ENCODE measurements at places on chromosomes 11 and 22.

GRCh38 chr11:101816613-101817012 is 98.2 kb upstream of the CEP126 start:
- DNase-seq = no peak

- DNase-seq = no peak
These were observed 2.2 kb upstream of the TNFRSF13C start for GRCh38 chr22:41928593-41929417.

GRCh38 chr11:25583596-25583995 is 748.3 kb upstream of the ANO3 start:
- DNase-seq = no peak

- DNase-seq = no peak
These were observed 249.7 kb downstream of the AASDHPPT start for GRCh38 chr11:106327134-106327533.

GRCh38 chr22:49772692-49773091 is 55.0 kb downstream of the BRD1 start:
- DNase-seq = no peak

DNA sequence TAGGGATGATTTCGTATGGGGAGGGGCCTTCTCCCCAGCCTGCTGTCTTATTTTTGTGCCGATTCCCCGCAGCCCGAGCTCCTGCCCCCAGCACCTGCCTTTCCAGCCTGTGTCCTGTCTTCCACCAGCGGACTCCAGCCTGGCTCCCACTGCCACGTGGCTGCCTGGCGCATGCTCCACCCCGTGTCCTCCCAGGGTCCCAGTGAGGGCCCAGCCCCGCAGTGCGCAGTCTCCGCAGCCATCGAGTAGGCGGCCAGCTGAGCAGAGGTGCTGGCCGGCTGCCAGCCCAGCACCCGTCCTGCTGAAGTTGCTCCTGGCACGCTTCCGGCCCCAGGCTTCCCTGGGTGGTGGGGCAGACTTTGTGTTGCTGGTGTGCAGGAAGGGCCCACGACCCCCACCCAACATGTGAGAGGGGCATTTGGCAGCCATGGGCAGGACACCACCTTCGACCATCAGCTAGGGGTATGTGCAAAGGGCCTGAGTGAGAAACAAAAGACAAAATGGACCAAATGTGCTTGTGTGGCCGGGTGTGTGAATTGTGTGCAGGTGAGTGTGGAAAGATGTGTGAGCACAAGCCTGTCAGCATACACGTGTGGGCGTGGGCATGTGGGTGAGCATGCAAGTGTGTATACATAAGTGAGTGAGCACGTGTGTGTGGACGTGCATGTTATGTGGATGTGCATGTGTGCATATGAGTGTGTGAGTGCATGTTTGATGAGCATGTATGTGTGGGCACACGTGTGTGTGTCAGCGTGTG is 55.9 kb downstream of the RTN4R start:
- no peak for DNase-seq

DNA sequence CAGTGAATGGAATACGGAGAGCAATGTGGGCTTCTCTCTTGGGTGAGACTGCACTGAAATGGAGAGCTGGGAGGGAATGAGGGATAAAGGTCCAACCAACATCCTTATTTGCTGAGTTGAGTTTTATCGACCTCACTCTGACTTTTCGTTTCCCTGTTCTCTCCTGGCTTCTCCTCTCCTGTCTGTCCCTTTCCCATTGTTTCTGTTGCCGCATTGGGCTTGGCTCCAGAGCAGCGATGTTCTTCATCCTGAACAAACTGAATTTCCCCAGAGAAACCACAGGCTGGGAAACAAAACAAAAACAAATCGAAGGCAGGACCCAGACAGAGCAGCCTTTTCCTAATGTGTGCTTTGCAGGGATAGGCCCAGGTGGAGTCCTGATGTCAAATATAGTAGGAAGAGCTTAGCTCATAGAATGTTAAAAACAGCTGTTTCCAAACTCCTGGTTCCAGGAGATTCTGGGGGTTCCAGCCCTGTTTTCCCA is 30.0 kb downstream of the MOV10L1 start:
- DNase-seq = no peak

- DNase-seq = peak; percentile 57
These were observed at the start of gene PKNOX2 for GRCh38 chr11:125164422-125165110. PKNOX2 (plus strand) TSS chr11:125164751; CDS start chr11:125351306, 186,555 bp downstream.

GRCh38 chr22:46515208-46516111 is 22.0 kb downstream of the CELSR1 start:
- DNase-seq = no peak

DNA sequence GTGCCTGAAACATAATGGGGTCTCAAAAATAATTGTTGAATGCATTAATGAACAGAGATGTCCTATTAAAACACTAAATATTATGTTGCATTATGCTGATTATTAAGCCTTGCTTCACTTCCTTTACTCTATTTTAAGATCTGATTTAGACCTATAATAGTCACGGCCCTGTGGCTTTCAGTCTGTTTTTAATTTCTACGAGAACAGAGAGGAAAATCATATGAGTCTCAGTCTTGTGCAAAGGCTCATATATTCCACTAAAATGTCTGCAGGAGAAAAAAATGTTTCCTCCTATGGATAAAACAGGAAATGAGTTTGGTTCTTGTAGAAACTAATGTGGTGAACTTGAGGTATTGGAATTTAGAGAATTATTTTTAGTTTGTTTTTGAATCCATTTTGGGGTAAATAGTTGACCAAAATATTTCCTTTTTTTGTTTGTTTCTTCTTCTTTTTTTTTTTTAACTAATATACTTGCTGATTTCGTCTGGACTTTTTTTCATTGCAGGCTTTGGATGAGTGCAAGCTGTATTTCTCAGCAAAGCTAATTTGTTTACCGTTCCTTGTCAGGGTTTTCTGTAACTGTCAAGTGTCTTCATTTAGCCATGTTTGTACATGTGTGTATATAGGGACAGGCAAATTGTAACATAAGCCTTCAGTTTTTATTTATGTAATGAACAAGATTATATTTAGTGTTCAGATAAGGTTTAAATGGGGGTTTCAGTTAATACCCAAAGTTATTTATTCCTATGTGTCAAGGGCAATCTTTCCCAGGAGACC is 139.1 kb upstream of the DDI1 start:
- no peak for DNase-seq

DNA sequence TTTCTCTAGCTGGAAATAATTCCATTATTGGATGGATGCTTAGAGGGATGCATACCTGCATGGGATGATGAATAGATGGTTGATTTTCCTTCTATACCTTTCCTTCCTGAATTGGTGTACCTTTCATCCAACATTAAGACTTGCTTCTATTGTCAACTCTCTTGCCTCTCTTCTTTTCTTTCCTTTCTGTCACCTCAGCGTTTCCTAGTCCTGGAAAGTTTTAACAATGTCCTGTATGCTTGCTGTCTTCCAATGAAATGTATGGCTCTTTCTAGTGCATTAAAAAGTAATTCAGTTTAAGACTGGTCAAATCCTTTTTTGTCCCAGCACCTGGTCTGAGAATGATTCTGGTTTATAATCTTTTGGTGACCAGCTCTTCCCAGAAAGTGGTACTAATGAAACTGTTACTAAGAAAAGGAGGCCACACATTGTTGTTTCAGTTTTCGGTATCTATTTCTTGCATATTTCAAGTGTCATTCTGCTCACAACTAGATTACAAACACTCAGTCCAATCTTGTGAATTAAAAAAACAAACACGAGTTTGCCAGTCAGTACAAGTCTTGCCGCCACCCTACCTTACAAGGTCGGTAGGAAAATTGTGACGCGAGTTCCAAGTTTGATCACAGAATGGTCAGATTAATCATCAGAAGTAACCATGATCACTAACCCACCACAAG is 8.0 kb downstream of the POU2AF1 start:
- DNase-seq = peak; percentile 60

GRCh38 chr22:27283714-27284113 is 517.8 kb downstream of the MN1 start:
- DNase-seq = no peak

DNA sequence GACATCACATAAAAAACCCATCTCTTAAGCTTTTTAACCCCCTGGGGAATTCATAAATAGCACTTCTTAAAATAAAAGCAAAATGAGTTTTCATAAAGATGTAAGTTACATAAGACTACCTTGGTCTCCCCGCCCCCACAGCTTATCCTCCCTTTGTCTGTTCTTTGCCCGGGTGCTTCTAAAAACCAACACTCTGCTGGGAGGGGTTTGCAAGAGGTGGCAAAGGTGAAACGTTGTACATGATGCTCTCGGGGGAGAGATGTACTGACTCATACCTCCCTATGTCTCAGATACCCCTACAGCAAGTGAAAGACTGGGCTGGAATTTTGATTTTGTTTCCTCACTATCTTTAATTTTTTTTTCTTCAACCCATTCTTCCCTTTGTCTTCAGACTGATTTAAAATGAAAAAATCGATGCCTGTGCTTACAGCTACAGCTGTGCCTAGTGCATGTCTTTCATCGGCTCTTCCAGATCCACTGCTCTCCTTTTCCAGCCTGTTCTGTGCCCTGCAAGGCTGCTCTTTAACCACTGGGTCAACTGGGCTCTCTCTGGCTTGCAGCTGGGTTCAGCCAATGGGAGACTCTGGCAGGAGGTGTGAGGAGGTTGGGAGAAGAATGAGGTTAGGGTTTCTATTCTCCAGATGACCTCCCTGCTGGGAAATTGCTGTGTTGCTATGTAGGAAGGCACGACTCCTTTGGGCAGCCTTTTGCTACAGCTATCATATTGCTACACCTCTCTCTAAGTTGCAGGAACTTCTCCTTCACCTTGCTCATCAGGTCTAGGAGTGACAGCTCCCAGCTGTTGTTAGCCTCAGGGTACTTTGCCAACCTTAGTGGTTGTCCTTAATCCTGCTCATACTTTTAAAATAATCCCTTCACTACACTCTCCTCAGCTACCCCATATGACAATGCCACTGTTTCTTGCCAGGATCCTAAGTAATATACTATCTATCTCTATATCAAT is 266.5 kb downstream of the TENM4 start:
- no peak for DNase-seq

DNA sequence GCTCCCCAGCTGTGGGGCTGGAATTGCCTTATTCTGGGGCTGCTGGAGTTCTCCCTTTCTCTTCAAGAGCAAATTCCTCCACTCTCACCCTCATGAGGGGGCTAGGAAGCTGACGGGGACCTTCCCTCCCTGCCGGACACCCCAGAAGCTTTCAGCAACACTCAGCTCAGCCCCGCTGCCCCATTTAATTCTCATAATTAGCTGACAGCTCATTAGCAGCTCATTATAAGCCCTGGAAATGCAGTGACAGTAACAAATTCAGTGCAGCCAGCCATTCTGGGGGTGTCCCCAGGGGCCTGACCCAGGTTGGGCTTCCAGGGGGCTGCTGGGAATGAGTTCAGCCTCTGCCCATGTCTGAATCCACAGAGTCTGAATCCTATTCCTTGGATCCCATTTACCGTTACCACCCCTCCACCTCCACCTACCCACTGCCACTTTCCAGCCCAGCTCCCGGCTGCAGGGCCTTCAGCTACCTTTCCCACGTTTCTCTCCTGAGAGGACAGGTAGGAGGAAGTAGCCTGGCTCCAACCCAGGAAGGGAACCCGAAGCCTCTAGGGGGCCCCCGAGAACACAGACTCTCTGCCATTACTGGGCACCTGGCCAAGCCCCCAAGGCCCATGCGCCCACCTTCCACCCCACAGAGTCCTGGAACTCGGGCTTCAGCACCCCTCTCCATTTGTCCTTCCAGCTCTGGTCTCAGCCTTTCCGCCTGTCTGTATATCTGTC is 101.7 kb upstream of the LMO1 start:
- no peak for DNase-seq

- DNase-seq = no peak
These were observed at the start of gene MRGPRX4 for GRCh38 chr11:18172666-18173065. MRGPRX4 (plus strand) TSS chr11:18172837; CDS start chr11:18173257, 420 bp downstream.

DNA sequence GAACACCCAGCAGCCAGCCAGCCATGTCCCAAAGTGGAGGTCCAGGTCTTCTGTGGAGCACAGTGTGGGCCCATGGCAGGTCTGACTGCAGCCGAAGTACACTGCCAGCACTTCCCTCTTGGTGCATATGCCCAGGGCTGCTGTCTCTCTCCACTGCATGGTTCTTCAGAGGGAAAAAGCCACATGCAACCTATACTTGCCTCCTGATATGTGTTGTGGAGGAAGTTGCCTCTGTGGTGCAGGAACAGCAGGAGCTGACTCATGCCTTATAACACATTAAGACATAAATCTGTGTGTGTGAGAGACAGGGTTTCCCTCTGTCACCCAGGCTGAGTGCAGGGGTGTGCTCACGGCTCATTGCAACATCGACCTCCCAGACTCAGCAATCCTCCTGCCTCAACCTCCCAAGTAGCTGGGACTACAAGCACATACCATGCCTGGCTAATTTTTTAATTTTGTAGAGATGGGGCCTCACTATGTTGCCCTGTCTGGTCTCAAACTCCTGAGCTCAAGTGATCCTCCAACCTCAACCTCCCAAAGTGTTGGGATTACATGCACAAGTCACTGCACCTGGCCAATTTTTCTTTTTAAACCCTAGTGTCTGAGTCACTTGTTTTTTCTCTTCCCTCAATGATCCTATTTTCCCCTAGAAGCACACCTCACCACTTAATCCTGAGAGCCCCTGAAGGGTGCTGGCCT is 98.8 kb downstream of the MPPED2 start:
- no peak for DNase-seq

DNA sequence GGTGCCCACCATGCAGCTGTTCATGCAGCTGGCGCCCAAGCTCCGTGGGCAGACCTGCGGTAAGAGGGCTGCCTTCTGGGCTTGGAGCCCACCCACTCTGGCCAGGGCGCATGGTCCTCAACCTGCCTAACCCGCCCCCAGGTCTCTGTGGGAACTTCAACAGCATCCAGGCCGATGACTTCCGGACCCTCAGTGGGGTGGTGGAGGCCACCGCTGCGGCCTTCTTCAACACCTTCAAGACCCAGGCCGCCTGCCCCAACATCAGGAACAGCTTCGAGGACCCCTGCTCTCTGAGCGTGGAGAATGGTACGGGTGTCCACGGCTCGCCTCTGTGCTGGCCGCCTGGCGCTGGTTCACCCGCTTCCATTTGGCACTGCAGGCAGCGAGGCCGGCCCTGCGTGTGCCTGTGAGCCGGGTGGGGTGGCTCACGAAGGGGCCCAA is 11.0 kb downstream of the MUC5AC start:
- no peak for DNase-seq

- DNase-seq = no peak
These were observed 49.3 kb upstream of the LINC01488 start for GRCh38 chr11:69431893-69432738.

DNA sequence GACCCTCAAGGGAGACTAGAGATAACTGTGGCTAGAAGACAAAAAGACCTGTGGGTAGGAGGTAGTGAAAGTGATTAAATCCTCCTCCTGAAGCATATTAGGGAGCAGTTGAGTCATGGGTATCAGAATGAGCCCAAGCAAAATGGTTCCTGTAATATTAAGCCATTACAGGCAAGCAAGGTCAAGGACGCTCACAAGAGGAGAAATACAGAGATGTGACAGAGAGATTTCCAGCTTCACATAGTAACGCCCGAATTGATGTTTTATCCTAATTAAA is 77.7 kb downstream of the FAM76B start:
- DNase-seq = peak; percentile 56

Measured in activated CD4-positive, alpha-beta T cell treated with anti-CD3 and anti-CD28 coated beads, Interleukin-2, Interleukin-4, amounts not matched to agents 100 ng/mL and 50 ng/mL, durations not matched to agents 16 hours and 8 hours (primary cell).